Activated T-cell treated with anti-CD3 and anti-CD28 coated beads for 48 hours (primary cell): ENCODE measurements at places on chromosomes 3 and 15.

GRCh38 chr3:48879307-48879993, 19.2 kb downstream of the SLC25A20 start:
- no peak for DNase-seq

- no peak for DNase-seq
Measured at GRCh38 chr3:156812521-156813335, 13.4 kb upstream of the LEKR1 start.

DNA sequence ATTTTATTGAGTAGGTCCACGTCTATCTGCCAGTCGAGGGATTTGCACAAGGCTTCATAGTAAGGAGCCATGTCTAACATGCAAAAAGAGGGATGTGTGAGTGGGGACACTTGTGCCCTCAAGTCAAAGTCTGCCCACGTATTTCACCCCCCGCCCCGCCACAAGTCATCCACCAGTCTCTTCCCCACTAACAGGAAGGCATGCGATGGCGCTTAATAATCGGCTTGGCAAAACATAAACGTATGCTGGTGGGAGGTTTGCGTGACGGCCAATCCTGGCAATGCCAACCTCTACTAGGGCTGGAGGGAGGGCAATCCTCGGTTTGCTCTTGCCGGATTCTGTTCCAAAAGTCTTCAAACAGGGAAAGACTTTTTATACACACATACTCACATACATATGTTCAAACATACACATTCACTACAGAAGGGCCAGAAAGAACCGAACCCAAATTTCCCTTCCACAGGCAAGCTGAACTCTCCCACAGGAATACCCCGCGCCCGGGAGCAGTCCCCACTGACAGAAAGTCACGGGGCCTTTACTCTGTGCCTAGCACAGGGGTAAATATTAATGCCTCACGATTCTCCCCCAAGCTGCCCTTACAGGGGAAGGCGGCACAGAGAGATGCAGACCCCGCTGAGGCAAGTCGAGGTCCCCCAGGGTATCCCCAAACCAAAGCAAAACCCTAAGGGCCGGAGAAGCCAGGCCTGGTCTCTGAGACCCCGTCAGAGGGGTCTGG, 675 bp downstream of the PSMD6 start:
- no peak for DNase-seq

- DNase-seq = no peak
Measured at GRCh38 chr3:198092276-198092675, 132.3 kb downstream of the LMLN start.

DNA sequence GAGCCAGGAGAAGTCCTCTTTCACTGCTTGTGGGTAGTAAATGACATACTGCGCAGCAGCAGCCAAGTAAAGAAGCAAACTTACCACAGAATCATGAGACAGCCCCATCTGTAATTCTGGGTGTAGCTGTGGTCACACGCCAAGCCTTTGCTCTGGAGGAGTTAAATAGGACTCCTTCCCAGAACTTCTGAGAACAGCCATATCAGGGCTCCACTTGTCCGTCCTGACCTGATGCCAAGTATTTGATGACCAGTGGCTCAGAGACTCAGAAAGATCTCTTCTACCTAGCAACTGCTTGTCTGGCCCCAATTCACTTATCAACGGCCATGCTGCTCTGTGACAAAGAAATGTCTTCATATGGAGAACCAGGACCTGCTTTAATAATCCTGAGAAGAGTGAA, 20.6 kb upstream of the GOLIM4 start:
- no peak for DNase-seq

DNA sequence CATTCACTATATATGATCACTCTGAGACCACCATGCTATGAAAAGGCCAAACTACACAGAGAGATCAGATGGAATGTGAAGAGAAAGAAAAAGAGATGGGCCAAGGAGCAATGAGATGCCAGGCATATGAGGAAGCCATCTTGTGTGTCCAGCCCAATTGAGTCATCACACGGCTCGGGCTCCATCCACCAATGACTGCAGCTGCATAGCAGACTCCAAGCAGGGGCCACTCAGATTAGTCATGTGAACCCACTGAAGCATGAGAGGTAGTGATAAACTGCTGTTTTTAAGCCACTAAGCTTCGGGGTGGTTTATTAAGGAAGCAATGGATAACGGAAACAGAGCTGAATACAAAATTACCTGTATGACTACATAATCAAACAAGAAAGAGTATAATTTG, 185.9 kb downstream of the SUCLG2 start:
- no peak for DNase-seq

DNA sequence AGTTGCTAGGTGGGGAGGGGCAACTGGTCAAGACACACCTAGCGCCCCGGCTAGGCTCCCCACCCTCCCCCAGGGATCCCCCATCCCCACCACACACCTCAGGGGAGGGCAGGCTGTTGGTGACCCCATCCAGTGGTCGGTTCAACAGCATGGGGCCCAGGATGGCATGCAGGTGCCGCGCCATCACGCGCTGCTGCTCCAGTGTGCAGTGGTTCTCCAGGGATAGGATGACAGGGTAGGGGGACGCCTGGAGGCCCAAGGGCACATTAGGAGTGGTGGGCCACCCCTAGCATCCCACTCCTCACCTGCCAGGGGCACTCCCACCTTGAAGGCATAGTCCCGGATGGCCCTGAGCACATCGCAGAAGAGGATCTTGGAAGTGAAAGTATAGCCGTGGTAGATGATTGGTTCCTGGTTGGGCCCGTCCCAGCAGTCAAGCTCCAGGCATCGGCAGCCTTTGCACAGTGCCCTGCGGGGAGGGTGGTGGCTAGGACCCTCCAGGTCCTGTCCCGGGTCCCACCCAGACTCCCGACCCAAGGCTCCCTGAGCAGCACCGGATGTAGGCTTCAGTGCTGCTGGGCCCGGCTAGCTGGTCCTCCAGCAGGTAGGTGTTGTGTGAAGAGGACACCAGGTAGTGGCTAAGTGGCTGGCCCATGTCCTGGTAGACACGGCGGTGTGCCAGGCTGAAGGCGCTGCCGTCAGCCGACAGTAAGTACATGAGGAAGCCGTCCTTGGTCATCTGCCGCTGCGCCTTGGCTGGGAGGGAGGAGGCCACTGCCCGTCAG, 19.4 kb downstream of the VILL start:
- DNase-seq = no peak

DNA sequence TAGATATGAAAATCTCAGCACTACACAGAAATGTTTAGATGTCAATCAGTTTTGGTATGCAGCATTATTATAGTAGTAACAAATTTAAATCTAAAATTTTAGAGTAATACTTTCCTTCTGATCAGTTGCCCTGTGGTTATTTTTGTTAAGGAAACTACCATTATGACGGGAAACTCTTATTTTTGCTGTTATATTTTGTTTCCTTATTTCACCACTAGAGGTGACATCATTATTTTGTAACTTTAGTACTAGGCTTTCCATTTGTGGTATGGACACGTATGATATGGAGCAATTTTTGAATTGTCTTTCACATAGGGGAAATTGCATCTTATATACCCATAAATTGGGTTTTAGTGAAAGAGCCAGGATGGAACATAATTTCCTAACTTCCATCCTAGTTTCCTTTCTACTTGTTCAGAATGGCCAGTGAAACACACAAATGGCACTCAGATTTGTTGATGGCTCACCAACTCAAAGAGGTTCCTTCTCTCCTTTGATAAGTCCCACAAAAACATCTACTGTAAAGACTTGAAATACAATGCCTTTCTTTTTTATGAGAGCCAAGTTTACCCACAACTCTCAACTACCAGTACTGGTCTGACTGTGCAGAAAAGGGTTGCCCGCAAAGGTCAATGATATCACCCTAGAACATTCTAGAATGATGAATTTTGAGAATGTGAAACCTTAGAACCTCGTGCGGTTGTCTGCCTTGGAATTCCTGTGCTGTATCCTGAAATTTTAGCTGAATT, 19.4 kb upstream of the PPP4R2 start:
- no peak for DNase-seq

DNA sequence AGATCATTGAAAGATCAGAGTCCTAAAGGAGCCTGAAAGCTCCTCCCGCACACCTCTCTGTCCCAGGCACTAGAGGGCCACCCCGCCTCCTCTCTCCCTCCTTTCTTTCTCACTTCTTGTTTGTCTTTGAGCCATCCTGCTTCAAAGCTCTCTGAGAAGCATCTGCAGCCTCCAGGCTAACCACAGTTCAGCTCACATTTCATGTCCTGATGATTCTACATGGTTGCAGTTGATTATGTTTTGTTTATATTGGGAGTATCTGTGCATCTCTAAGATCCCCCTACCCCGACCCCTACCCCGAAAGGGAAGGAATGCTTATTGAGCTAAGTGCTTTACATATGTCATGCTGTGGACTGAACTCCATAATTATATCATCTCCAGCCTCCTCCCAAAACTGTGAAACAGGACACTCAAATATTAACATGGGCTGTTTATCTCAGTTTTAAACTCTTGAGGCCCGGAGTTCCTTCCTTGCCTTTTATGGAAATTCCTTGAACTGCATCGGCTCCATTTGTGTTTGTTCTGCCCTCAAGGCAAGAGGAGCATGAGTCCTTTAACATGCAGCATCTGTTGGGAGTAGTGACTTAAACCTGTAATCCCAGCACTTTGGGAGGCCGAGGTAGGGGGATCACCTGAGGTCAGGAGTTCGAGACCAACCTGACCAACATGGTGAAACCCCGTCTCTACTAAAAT, 30.9 kb downstream of the MGLL start:
- no peak for DNase-seq

GRCh38 chr3:30655187-30655812, 48.9 kb downstream of the TGFBR2 start:
- no peak for DNase-seq

DNA sequence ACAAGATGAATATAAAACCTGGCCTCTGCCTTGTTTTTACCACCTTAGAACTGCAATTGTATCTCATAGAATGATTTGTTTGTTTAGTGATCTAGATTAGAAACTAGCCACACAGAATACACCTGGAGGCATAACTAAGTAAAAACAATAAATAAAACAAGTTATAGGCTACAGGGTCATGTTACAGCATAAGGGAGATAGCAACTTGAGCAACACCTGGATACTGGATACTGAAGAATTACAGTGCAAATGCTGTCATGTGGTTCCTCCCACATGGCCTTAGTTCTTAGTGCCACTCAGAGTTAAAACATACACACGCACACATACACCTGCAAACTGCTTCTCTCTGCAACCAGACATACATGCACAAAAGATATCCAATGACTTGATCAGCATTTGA, 563.4 kb upstream of the DPPA4 start:
- DNase-seq = no peak

DNA sequence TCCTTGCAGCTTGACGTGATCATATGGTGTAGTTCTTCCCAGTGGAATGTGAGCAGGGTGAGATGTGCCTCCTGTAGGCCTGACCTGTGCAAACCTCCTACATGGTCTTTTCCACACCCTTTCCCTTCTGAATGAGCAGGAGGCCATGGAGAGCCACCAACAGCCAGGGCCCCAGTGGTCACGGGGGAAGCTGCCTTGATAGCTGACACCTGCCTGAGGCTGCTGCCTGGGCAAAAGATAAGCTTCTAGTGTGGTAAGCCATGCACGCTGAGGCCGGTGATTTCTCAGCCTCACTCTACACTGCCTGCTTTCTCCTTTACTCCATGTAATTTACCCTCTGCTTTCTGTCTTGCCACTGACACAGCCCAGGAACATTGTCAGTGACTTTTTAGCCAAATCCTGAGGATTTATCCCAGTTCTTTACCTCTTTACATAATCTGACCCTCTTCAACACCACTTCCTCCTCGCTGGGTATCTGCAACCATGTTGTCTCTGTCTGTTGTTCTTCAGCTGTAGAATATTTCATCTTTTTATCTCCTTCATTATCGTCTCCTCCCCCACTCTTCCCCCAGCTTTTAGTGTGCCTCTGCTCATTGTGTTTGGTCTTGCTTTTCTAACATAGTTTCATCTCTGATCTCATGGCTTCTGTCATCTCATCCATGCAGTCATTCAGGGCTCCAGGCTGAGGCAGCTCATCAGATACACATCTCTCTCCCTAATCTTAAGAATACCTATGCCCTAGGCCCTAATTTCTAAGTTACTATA, 11.2 kb upstream of the KBTBD12 start:
- no peak for DNase-seq

DNA sequence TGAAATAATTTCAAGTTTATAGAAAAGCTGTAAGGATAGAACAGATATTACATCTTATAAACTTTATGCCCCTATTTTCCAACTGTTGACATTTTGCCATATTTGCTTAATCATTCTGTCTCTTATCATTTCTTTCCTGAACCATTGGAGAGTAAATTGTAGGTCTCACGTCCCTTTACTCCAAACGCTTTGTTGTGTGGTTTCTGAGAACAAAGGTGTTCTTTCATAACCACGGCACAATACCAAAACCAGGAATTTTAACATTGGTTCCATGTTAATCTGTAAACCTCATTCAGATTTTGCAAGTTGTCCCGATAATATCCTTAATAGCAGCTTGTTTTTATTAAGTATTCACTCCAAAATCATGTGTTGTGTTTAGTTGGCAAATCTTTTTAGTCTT, 134.8 kb downstream of the AKAP13 start:
- no peak for DNase-seq

DNA sequence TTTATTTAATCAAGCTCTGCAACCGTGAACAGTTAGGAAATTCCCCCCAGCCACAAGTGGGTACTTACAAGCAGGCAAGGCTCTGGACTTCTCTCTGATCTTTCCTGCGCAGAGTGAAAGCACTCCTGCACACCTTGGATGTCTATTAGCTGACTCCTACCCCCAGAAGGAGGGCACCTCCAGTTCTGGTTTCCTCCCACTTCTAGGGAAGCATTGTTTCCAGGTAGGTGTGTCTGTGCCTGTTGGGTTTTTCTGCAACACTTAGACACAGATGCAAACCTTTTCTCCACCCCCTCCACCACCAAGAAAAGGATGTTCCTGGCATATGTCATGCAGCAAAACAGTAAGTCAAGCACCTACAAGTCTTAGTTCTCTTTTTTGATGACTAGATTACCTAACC, at the start of gene ZBED2:
TSS of gene ZBED2 (minus strand) at position 115 of the 400 bp plus-strand sequence. CDS start 1,145 bp downstream, outside the sequence.
- DNase-seq = no peak

- no peak for DNase-seq
Measured at GRCh38 chr3:105746231-105746996, 122.4 kb downstream of the CBLB start.

GRCh38 chr3:65516998-65517397, 521.7 kb downstream of the MAGI1 start:
- no peak for DNase-seq

GRCh38 chr3:79314962-79315361, 452.8 kb downstream of the ROBO1 start:
- DNase-seq = no peak

DNA sequence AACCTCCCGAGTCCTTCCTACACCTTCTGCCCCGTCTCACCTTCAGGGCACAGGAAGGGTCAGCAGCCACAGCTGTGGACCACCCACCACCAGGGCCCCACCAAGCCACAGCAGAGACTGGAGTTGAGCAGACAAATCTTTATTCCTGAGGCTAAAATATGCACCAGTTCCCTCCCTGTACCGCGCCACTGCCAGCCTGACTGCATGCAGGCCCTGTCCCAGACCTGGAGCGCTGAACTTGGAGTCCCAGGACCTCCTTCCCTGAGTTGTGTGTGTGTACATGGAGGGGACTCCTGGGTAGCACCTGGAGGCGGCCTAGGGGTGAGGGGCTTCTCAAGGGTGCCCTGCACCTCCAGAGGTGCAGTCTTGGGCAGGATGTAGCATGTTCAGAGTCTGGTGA, 4.0 kb upstream of the TMEM89 start:
- no peak for DNase-seq

- DNase-seq = no peak
Measured at GRCh38 chr3:141052201-141053069, 1.3 kb downstream of the SPSB4 start.

GRCh38 chr15:40495516-40495915, 24.7 kb downstream of the CHST14 start:
- no peak for DNase-seq
